ENCODE measurements at places on chromosomes 16 and 17.

DNA sequence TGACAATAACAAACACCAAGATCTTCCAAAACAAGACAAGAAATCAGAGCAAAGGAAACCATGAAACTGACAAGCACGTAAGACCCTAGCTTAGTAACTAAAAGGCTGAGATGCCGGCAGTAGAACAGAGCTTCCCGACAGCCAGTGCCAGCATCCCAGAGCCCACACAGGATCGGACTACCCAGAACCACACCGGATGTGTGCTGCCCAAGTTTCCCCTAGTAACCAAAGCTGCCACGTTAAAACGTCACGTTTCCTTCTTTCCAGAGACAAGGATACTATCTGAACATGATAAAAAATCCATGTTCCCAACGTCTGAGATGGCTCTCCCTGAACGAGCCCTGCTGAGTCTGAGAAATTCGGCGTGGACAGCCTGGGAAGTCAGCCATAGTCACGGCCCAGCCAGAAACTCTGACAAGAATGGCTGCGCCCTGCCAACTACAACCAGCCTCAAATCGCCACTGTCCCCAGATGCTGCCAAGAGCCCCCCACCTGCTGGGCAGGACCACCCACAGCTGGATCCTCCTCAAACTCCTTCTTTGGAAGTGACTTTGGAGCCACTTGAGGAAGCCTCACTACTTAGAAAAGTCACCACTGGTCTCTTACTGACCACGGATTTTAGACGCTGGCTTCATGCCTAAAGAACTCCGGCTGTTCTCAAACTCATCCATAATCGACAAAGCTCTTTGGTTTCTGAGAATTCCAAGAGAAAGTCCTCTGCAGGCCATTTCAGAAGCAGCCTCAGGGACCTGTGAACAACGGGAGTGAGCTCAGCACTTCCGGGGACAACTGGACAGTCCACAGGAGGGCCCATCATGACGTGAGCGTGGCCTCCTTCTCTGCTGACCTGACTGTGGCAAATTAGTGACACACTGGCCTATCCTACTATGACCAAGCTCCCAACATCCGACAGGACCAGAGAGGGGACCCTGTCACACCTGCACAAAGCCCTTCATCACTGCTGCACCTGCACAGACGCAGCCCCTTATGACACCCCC, 16.7 kb downstream of the CCDC57 start:
- no peak for DNase-seq

DNA sequence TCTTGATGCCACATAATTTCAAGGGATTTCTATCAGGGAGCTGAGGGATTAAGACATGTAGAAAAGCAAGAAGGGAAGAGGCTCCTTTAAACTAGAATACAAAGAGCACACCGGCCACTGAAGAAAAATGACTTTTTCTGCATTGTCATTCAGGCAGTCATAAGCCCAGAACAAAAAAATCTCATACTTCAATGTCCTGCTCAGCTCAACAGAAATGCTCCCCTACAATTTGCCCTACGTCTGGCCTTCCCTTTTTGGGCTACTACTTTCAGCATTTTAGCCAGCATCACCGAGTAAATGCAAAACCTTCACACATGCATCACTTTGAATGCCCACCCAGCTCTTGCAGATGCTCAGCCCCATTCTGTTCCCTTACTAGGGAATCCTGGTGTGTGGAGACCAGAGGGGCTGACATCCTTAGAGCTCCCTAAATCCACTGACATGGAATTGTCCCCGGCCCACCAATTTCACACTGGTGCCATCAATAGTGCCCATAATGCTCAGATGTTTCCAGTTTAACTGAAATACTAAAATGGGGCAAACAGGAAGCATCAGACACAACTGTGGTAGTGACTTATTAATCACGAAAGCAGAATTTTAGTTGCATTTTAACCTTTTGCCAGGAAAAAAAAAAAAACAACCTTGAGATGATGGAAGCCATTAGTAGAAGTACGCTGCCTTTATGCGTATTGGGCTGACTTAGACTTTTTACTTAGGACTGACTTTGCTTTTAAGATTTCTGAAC, 2.7 kb downstream of the MAP3K14 start:
- DNase-seq: no peak

GRCh38 chr16:82045465-82045864, 10.4 kb downstream of the HSD17B2 start:
- no peak for DNase-seq

DNA sequence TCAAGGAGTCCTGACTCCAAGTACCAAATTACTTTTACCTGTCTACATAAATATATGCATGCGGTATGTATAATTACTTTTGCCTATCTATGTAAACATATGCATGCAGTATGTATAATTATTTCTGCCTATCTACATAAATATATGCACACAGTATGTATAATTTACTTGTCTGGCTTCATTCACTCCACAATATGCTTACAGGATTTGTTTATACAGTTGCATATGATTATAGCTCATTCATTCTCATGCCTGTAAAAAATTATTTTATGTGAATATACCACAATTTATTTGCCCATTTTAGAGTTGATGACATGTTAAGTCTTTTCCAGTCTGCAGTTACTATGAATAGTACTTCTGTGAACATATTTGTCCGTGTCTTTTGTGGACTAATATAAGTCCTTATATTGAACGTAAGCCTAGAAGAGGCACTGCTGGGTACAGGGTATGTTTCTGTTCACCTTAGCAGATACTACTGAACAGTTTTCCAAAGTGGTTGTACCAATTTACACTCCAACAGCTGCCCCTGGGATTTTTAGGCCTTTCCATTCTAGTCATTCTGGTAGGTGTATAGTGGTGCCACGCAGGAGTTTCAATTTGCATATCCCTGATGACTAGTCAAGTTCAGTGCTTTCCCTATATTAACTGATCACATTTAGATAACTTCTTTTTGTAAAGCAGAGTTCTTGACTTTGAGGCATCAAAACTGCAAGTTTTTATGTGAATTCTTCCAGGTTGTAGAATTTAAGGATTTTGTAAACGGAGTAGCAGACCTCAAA, 47.0 kb downstream of the MARVELD3 start:
- no peak for DNase-seq

DNA sequence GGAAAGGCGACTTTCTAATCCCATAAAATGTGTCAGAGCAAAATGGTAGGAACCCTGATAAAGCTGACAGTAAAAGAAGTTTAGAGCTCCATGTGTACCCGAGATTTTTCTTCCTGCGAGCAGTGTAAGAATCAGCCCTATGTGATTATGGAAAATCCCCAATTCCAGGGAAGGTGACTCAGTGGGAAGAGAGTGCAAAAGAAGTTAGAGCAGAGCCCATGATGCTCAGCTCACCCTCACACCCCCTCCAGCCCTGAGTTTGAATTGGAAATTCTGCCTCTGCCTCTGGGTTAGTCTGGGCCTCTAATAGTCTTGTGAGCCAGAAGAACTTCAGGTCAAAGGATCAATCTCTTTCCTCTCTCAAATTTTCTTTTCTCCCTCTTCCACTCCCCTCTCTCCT, 12.5 kb downstream of the C17orf78 start:
- DNase-seq: no peak

GRCh38 chr17:45229681-45230409, 8.2 kb downstream of the FMNL1 start:
- DNase-seq: no peak

DNA sequence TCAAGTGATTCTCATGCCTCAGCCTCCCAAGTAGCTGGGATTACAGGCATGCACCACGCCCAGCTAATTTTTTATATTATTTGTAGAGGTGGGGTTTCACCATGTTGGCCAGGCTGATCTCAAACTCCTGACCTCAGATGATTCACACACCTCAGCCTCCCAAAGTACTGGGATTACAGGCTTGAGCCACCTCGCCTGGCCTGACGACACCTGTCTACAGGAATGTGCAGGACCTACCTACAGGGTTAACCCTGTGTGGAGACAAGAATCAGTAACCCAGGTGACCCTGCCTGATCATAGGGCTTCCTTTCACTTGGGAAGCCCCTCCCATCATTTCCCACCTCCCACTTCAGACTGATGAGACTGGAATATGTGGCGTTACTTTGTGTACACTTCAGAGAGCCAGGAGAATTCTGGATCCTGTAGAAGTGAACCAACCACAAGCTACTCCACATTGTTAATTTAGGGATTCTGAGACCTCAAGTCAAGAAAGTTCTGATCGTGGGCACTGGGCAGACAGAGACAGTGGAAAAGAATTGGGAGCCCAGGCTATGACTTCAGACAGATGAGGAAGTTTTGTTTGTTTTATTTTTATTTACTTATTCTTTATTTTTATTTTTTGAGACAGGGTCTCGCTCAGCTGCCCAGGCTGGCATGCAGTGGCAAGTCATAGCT, 5.7 kb upstream of the MILR1 start:
- DNase-seq: no peak

- DNase-seq: no peak
Observed at GRCh38 chr16:17529982-17530760, 59.4 kb upstream of the XYLT1 start.

DNA sequence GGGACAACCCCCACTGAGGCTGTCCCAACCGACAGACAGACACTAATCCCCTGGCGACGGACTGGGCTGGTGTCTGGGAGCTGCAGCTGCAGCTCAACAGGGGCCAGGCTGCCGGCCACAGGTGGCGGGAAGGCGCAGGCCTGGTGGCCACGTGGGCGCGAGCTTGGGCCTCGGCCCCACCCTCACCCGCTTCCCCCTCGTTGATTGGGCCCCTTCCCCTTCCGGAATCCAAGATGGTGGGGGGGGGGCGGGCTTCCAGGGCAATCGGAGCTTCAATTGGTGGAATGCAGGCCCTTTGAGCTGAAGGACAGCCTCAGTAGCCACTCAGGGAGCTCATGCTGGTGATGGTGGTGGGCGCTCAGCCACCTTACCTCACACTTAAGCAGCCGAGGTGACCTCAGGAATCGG, 8.7 kb upstream of the TBX4 start:
- no peak for DNase-seq

GRCh38 chr16:46901709-46902108, 17.5 kb downstream of the GPT2 start:
- no peak for DNase-seq

DNA sequence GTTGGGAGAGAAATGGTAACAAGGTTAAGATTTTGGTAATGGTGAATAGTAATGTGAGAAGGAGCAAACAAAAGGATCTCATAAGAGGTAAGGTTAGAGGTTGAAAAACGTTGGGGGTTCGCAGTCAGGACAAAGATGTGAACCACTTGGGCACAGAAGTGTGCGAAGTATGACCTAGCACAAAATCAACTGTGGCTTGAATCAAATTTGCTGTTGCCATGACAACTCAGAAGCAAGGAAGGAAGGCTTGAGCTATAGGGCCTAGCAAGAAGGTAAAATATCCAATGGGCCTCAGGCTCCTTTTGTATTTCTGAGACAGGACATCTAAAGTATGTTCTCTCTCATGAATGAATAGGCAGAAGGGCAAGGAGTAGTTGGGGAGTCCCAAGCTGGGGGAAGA, 24.5 kb upstream of the TEKT1 start:
- DNase-seq: no peak

GRCh38 chr17:79865351-79866210, 26.3 kb upstream of the CBX4 start:
- DNase-seq: no peak

DNA sequence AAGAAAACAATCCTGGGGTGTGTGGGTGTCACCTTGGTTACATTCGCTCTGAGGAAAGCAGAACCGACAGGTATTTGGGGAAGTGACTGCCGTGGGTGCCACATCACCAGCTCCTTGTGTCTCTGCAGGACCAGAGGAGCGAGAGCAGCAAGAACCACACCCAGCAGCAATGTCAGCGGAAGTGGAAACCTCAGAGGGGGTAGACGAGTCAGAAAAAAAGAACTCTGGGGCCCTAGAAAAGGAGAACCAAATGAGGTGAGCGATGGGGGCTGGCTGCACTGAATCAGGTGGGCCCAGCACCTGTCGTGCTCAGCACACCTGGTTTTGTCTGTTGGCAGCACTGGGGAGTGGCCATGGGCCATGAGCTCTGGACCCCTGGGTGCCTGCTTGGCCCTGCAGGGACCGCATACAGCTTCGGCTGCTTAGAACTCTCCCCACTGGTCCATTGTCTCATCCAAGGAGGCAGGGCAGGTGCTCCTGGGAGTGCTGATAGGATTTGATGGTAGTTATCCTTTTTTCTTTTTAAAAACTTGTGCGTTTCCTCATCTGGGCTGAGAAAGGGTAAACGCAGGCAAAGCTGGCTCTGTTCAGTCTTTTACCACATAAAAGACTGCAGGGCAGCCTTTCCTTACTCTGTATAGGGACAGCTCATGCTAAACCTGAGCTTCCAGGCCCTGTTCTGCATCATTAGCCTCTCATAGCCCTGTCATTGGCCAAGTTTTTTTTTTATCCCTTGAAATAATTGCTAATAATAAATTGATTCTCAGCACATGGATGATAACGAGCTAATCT, 29.4 kb downstream of the HMOX2 start:
- DNase-seq: peak; percentile 21

- DNase-seq: no peak
Observed at GRCh38 chr17:79890706-79891105, 51.5 kb upstream of the CBX4 start.

DNA sequence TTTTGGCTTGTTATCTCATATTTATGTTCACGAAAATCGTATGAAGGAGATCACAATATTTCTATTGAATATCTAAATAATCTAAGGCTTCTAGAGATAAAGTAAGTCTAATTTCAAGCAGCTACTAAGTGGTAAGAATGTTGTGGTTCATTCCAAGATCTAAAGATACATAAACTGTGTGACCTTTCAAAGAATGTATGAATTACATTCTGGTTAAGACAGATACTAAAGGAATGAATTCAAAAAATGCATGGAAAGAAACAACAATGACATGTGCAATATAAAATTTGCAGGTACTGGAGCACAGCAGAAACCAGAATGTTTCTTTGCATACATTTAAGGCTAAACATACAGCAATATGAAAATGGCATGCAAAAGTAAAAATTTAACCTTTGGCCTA, 1214.6 kb downstream of the CDH8 start:
- DNase-seq: no peak

DNA sequence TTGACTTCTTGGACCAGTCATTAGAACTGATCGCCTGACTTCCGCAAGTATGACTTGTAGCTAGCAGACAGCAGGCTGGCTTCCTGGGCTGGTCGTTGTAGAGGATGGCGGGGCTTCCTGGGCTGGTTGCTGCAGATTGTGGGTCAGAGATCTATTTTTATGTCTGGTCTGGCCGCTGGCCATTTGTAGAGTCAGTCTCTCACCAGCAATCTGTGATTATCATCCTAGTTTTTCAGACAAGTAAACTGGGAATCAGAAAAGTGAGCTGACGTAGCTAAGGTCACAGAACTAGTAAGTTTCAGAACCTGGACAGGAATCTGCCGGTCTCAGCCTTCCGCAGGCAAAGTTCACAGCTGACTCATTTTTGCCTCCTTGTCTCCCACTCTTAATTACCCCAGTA, 19.1 kb downstream of the GPR142 start:
- no peak for DNase-seq

GRCh38 chr17:61495161-61495857, 43.1 kb downstream of the TBX4 start:
- DNase-seq: no peak

DNA sequence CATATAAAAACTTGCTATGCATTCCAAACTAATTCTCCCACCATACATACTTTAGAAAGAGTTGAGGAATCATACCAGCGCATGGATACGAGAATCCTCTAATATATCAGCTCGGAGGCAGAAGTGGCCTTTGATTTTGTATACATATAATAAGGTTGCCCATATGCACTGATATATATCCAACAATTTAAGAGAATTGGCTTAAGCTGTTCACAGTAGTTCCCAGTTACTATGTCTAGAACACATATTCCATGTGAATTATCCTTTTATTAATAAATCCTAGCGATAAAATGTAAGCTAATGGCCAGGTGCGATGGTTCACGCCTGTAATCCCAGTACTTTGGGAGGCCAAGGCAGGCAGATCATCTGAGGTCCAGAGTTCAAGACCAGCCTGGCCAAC, 19.3 kb upstream of the ERN1 start:
- no peak for DNase-seq

- DNase-seq: no peak
Observed at GRCh38 chr17:42566215-42566882, 551 bp upstream of the MLX start.

All from stimulated activated CD4-positive, alpha-beta T cell treated with anti-CD3 and anti-CD28 coated beads, TNF-alpha, amount 100 ng/mL, for 4 hours (primary cell).